Right ventricle myocardium superior (tissue), 1 donor: ENCODE measurements at places on chromosomes 6 and 20. TPM values are rescaled to one million over a fixed set of nuclear protein-coding genes. Genes with fewer than 3 reads are reported as not detected.

The SMPDL3A gene
- 3.7 TPM for total RNA-seq

The AVP gene
- total RNA-seq: 0.51 TPM

The STX11 gene
- 8.9 TPM for total RNA-seq

The TREML1 gene
- total RNA-seq: not detected

The LTA gene
- not detected for total RNA-seq

The BANF2 gene
- total RNA-seq: not detected

The BYSL gene
- total RNA-seq: 9.0 TPM

The EFCAB8 gene
- total RNA-seq: not detected

The TUBE1 gene
- total RNA-seq: 27.1 TPM

The METTL24 gene
- 0.91 TPM for total RNA-seq

The PTPRT gene
- total RNA-seq: 0.11 TPM

The RIN2 gene
- total RNA-seq: 52.4 TPM

The TMC2 gene
- not detected for total RNA-seq

The ZHX3 gene
- total RNA-seq: 31.7 TPM

The SDC4 gene
- 80.7 TPM for total RNA-seq

The NKAIN4 gene
- not detected for total RNA-seq

The MTFR2 gene
- total RNA-seq: 0.24 TPM

The PRDM1 gene
- total RNA-seq: 1.1 TPM

- DNase-seq: no peak
Measured at GRCh38 chr6:16969699-16970655, 131.9 kb upstream of the STMND1 start.

- DNase-seq: no peak
Measured at GRCh38 chr6:101879782-101880181, 486.3 kb downstream of the GRIK2 start.

- no peak for DNase-seq
Measured at GRCh38 chr20:32350421-32350820, 7.7 kb upstream of the ASXL1 start.

- no peak for DNase-seq
Measured at GRCh38 chr6:97113170-97113569, 169.8 kb downstream of the MMS22L start.

- no peak for DNase-seq
Measured at GRCh38 chr6:54598787-54599313, 247.7 kb upstream of the FAM83B start.

- DNase-seq: no peak
Measured at GRCh38 chr6:141301779-141302178, 830.9 kb upstream of the GJE1 start.

GRCh38 chr20:33672426-33673113, 1.7 kb downstream of the NECAB3 start:
- DNase-seq: no peak

DNA sequence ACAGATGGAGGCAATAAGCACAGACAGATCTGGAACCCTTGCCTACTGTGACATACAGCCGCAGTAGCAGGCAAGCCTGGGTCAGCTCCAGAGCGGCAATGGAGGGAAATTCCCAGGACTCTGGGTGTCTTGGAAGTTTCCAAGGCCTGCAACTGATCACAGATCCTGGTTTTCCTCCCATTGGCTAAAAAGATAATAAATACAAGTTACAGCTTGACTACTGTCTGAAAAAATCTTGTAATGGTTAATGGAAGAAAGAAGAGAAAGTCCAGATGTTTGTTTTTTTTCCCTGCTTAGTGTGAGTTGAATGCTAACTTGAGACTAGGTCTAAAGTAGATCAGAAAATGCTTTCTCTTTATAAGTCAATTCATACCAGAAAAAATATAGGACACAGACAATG, 307.6 kb downstream of the ALDH8A1 start:
- DNase-seq: no peak

DNA sequence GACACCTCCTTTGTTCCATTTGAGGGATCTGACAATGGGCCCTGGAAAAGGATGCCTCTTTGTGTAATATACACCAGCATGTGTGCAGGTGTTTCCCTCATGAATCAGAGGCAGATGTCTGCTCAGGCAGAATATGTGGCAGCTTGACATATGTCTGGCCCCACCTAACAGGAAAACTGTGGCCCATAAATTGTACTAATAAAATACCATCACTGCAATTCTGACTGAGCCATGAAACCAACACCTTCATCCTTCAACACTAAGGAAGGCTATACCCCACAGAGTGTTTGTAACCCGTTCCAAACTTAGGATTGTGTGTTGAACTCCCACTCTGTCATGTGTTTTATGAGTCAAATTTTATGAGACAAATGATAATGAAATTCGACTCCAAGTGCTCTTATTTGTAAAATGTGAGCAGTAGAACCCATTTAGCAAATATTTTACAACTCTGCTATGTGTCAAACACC, 22.7 kb downstream of the LAMA4 start:
- DNase-seq: no peak

DNA sequence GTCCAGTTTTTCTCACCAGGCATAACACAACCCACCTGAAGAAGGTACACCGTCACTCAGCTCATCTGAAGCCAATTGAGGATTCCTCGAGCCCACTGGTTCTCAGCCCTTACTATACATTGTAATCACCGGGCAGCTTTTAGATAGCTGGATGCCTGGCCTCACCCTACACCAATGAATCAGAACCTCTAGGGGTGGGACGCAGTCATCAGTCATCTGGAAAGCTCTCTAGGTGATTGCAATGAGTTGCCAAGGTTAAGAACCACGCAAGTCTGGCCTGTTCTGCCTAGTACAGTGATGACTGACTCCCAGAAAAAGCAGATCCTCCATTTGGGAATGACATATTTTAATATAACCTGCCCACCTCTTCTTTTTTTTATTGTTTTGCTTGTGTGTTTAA, 41.1 kb downstream of the MC3R start:
- no peak for DNase-seq

- no peak for DNase-seq
Measured at GRCh38 chr6:28947831-28948270, 24.1 kb upstream of the TRIM27 start.

- DNase-seq: no peak
Measured at GRCh38 chr6:15997586-15998388, 131.1 kb upstream of the MYLIP start.

- DNase-seq: no peak
Measured at GRCh38 chr20:60837173-60837770, 414.8 kb upstream of the CDH4 start.

DNA sequence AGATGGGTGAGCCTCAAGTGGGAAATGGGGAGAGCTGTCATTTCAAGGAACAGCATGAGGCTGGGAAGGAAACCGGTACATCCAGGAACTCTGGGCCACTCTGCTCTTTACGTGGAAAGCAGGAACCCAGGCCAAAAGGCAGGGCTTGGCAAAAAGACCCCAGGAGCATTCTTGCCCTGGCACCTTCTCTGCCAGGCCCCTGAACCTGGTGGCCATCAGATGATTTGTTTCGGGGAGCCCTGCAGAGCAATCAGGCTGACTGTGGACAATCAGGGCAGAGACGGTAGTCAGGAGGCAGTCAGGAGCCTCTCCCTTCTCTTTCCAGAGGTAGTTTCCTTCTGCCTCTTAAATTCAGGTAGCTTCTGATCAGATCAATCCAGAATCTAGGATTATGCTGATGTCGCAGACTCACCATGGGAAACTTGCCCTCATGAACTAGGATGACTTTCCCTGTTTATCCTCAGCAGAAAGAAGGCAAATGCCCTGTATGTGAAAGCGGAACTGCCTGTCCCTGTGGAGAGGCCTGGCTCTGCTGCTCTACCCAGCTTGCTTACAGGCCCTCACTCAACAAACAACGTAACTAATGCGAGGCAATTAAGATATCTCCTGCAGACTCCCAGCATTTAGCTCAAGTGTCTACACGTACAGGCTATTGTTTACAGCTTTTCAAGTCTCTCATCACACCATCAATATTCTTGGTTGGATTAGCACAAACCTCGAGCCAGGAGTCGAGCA, 36.6 kb downstream of the EZR start:
- no peak for DNase-seq

GRCh38 chr6:131139599-131139998, 4.3 kb downstream of the AKAP7 start:
- no peak for DNase-seq

DNA sequence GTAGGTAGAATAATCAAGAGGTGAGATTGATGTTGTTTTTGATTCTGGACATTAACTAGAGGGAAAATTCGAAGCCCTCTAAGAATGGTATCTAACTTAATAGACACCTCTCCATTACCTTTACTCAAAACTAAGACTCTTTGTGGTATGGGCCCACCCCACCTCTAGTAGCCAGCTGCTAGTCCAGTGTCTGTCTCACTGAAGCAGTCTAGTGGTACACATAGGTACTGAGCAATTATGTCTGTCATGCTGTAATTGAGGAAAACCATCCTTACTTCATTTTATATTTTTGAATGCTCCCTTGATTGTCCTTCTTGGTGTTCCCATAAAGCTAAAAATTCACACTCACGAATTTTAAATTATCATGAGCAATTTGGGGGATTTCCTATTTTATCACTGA, 290.7 kb downstream of the ARHGAP18 start:
- no peak for DNase-seq

- no peak for DNase-seq
Measured at GRCh38 chr20:37534401-37535157, 6.9 kb upstream of the BLCAP start.

DNA sequence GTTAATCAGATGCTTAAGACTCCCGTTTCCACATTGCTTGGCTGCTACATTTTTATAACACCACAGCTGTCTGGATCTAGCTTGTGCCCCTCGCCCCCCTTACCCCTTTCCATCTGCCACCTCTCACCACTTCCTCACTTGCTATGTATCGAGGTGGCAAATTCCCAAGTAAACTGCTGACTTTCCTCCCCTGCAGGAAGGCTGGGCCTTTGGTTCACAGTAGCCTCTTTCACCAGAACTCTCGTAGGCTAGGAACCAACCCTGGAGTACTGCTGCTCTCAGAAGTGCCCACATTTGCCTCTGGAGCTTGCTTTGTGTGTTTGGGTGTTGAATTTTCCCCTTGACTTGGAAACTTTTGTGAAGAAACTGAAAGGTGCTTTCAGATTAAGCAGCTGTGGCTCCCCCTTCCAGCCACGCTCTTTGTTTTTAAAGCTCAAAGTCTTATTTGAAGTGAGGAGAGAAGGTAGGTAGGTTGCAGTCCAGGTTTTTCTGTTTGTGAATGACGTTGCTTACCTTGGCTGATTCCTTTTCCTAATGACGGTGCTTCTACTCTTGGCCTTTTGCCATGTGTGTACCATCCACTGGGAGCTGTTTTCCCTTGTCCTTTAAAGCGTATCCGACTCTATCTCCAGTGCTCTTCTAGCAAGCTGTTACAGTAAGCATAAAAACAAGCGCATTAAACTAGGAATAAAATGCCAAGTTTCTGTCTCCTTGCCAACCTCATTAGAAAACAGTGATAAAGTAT, 90.4 kb downstream of the CARMIL1 start:
- no peak for DNase-seq

DNA sequence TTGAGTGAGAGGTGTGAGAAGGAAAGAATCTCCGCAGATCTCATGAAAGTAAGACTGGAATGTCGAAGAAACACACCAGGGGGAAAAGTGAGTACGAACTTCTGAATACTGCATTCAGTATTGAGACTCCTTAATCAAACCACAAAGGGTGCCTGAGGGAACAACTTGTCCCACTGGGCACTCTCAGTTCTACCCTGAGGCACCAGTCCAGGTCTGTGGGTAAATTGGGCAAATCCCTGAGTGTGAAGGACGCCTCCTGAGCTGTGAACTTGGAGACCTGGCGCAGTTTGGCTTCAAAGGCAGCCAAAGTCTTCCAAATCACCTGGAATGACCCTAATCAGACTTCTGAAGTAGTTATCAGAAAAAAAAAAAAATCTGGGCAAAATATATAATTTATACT, 329.7 kb downstream of the BTBD9 start:
- peak; percentile 42 for DNase-seq

DNA sequence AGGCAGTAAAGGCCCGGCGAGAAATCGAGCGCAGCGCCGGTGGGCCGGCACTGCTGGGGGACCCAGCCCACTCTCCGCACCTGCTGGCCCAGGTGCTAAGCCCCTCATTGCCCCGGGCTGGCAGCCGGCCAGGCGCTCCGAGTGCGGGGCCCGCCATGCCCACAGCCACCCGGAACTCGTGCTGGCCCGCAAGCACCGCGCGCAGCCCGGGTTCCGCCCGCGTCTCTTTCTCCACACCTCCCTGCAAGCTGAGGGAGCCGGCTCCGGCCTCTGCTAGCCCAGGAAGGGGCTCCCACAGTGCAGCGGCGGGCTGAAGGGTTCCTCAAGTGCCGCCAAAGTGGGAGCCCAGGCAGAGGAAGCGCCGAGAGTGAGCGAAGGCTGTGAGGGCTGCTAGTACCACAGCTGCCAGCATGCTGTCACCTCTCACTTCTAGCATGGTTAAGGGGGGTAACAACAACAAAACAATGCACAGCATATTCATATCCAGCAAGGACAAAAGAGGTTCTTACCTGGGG, 11.3 kb upstream of the GMPR start:
- no peak for DNase-seq

DNA sequence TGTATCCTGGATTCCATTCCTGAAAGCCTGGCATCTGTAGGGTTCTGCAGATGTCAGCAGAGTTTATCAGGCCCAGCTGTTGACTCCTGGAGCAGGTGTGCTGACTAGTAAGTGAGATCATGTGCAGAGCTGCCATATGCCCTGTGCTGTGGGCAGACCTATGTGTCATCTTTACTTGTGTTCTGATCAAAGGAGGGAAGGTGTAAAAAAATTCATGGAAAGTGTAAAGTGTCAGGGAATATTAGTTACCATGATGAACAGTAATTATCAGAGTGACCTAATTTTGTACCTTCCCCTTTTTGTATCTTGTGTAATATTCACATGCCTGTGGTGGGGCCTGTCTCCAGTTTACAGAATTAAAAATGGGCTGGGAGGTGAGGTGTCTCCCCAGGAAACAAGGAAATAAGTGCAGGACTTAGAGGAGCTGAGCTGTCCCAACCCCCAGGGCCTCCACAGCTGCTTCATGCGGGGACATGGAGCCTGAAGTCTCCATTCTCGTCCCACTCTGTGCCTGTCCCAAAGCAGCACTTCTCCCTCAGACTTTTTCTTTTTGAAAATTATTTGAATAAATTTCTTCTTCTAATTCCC, 148.2 kb upstream of the GGTLC1 start:
- no peak for DNase-seq

DNA sequence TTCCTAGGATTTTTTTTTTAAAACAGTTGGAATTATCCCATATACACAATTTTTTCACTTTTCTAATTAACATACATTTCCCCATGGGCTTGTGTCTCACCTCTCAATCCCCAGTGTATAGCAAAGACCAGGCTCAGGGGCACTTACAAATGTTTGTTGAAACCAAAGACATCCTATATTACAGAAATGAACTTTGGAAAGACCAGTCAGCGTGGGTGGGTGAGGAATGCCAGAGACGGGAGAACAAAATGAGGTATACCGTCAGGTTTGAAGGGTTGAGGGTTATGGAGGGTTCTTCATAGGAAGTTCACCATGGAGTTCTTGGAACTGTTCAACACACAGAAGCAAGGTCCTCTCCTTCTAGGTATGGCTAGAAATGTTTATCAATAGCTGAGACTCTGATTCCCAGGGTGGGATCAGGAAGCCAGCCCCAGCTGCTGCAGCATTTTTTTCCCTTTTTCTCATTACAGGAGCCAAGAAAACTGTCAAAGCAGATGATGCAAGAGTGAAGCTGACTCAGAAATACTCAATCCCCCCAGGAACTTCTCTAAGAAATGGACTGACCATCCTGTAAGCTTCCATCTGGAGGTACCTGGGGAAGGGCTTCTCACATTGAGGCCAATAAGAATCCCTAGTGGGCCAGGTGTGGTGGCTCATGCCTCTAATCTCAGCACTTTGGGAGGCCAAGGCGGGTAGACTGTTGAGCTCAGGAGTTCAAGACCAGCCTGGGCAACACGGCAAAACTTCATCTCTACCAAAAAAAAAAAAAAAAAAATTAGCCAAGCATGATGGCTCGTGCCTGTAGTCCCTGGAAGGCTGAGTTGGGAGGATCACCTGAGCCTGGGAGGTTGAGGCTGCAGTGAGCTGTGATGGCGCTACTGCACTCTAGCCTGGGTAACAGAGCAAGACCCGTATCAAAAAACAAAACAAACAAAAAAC, 15.9 kb upstream of the TBC1D20 start:
- no peak for DNase-seq
